Activated naive CD4-positive, alpha-beta T cell treated with Interleukin-2 at 50 U/mL for 16 hours (primary cell): ENCODE measurements at places on chromosomes 7 and 10.

DNA sequence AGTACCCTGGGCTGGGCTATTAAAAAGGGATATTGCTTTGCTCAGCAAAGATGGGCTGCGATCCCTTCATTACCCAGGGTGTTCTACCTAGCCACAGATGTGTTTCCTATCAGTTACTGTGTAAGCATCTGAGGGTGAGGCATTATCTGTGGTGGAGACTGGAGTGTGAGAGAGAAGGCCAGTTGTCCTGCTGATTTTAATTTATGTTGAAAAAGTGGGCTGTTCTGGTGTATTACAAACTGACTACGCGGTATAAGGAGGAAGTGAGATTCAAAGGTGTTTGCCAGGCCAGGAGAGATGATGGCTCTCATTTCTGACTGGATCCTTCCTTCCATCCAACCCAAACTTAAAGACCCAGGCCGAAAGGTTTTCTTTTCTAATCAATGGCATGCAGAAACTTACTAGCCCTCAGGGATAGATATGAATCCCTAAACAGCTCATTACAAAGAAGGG, 7.6 kb downstream of the TCF7L2 start:
- no peak for DNase-seq

DNA sequence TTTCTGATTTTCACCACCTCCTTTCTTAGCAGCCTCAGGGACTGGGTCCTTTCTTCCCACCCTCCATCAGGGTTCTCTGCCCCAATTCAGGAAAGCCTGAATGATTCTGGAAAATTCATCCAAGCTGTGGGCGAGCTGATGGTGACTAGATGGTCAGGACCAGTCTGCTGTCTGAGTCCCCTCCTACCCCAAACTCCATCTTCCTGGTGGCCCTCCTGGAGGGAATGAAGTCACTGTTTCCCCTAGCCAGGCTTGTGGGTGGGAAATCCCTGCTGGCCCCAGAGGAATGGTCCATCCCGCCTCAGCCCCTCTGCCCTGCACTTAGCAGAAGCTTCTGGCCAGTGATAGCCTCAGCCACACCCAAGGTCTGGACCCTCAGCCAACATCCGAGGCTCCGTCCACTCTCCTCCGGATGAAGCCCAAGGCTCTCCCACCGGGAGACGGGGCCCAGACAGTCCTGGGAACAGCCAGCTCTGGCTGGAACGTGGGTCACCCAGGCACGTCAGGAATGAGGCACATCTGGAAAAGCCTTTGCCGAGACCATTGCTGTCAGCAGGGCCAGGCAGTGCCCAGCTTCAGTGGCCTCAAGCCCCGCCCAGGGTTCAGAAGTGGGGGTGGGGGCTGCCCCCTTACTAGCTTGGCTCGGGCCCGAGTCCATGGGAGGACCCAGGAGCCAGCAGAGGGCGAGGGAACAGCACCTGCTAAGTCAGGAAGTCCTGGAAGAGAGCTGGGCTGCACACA, 4.0 kb upstream of the AQP1 start:
- no peak for DNase-seq

DNA sequence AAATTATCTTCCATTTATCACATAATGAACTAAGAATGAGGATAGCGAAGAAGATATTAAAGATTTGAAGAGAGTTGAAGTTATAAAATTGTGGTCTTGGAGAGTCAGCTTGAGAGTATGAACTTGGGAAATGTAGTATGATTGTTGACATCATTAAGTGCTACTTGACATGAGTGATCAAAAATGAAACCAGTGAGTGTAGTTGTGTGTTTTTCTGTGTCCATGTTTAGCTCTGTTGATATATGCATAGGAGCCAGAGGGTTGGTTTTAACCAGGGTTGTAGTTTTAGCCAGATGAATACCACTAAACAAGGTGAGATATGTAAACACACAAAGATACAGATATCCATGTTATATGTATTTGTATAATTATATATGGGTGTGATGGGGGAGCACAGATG, 6.2 kb downstream of the TMEM106B start:
- no peak for DNase-seq

GRCh38 chr7:144525956-144526355, 122.5 kb upstream of the NOBOX start:
- DNase-seq, result no peak
